ENCODE measurements at places on chromosomes 2 and 18. TPM values are rescaled to one million over a fixed set of nuclear protein-coding genes. Genes with fewer than 3 reads are reported as not detected.

Gene IWS1
- 46.2 TPM for total RNA-seq

Gene ADGRF3
- 0.58 TPM for total RNA-seq

Gene CCT4
- 122 TPM for total RNA-seq

DNA sequence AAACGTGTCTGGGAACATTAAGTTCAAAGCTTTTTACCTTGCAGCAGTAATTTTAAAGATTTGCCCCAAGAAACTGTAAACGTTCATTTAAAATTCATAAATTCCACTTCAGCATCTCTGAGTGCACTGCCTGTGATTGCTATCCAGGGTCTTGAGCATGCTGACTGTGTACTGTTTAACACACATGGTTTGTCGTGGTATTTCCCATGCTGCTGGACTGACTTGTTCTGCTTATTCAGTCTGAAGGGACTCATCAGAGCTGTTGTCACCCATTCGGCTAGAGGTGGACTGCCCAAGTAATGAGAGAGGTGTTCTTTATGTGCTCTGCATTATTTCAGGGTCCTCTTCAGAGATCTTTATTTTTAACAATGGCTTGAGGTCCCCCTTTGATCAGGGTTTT, 53.1 kb downstream of the RHBDD1 start:
- no peak for DNase-seq

- no peak for DNase-seq
Measured at GRCh38 chr2:81658227-81658626, 1353.7 kb upstream of the LRRTM1 start.

Data from glomerular endothelial cell (primary cell).